Activated T-helper 1 cell treated with anti-CD3 and anti-CD28 coated beads, Interleukin-12 subunit alpha, Interleukin-12 subunit beta, Interleukin-2, Interleukin-4 antibody, amounts not matched to agents 30 ng/mL and 10 ng/mL and 1 ng/mL, durations not matched to agents 14 hours and 24 hours and 36 hours (primary cell): ENCODE measurements at places on chromosomes 2 and 18.

DNA sequence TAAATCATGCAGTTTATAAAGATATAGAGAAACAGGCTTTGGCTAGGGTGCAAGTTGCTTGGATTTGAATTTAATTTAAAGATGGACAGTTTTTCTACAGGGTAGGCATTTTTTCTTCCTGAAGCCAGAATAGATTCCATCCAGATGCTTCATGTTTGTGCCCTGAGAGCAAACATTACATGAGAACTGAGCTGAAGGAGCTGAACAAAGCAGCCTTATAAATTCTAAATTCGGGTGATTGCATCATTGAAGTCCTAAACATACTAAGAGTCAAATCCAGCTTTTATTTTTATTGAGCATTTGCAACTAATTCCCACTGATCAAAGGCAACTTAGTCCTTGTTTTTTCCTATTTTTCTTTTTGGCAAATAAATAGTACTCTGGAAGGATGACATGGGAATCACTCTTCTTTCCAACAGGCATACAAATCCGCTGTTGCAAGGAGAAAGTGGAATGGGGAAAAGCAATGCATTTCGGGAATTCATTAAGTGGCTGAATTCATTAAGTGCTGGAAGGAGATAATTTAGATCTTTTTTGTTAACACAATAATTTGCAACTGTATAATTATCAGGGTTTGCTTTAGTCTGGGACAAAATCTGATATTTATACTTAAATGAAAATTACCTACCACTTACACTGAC lies 828.0 kb downstream of the SLC4A3 start:
- DNase-seq: no peak

DNA sequence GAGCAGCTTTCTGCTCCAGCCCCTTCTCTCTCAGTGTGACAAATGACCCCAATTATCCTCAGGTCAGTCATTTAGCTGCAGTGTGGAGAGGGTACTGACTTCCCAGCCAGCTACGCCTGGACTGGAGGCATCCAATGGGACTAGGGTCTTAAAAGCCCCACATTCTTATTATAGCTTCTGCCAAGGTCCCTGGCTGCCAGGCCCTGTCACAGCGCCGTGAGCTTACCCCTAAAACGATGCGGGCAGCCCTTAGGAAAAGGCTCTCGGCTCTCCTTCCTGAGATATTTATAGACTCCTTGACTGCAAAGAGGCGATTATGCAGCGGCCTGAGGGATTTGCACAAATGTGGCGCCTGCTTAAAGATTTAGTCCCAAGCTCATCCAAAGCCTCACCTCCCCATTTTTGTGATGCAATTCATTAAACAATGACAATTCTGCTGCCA lies 69.2 kb upstream of the EDAR start:
- DNase-seq: no peak

DNA sequence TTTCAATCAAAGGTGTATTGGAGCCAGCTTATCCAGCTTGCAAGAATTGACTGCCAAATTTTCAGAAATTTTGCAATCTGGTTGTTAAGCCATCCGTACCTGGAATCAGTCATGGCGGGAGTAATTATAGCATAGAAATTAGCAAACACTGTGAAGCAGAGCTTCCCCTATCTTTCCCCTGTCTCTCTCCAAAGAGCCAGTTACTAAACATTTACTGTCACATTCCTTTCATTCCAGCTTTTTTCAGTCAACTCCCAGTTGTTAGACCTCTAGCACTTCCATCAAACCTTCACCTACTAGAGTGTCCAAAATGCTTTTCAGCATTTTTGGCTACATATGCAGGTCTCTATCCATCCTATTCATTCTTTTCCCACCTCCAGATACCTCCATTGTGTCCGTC lies 137.4 kb downstream of the MC4R start:
- no peak for DNase-seq

DNA sequence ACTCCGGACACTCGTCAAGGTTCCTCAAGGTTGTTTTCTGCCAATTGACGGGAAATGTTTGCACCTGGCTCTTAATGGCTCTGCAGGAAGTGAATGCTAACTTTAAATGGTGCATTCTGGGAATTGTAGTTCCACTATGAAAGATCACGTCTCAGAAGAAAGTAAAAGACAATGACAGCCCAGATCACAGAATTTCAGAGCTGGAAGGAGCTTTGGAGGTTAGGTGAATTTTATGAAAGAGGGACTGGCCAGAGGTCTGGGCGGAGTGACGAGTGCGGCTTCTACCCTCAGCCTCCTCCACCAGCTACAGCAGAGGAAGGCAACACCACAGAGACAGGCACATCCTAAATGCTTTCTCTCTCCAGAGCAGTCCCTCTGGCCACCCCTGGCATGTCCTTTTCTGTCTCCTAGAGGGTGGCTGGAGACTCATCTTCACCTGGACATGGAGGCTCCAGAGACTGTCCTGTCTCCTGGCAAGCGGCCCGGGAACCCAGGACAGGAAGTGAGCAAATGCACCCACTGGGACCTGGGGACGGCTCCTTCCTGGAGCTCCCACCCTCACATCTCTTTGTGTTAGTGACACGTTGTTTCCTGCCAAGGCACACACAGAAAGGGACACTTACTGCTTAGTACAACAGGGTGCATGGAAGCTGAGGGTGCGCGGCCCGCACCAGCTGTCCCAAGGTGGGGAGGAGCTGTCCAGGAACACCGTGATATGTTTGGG lies 19.4 kb downstream of the THAP4 start:
- peak; percentile 31 for DNase-seq

GRCh38 chr2:30272761-30273573 lies 41.6 kb downstream of the LBH start:
- no peak for DNase-seq

DNA sequence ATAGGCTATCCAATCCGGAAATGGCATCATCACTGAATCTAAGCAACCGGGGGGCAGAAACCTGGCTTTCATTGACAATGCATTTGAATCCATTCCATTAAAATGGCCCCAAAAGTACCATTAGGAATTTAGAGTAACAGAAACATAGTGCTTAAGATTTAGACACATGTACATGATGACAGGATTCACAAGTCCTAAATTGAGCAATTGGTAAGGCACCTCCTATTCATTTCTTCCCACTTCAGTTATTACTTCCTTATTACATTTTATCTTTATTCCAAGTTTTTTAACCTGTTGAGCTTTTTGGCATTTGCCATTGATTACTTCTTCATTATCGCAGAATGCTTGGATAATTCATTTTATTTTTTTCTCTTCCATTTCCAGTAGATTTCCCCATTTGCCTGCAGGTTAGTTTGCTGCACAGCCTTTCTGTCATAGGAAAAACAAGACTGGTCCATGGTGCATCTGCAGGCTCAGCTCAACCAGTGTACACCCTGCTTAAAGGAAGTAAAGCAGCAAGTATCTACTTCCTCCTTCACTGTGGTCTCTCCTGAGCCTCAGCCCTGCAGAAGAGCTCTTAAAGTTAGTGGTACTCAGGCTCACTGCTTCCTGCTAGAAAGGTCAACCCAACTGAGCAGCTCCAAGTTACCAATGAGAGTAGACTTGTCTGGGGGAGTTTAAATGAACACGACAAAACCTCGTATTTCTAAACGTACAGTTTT lies 89.2 kb downstream of the DOCK10 start:
- DNase-seq: peak; percentile 34

DNA sequence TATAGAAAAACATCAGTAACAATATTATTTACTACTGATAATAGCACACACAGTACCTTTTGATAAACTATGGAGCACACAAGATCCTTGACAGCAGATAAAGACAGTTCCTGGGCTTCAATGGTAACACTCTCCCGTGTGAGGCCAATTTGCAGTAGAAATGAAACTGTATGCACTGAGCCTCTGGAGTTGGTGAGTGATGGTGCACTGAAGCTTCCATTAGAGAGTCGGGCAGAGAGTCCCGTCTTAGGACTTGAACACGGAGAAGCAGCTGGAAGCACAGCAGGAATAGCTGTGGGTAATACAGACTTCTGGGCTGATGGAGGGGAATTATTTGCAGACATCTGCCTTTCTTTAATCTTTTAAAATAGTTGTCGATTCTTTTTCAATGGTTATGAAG lies 8.5 kb downstream of the PRKD3 start:
- no peak for DNase-seq

GRCh38 chr2:223554923-223555322 lies 47.2 kb downstream of the SCG2 start:
- DNase-seq: no peak

GRCh38 chr18:65790604-65791003 lies 39.8 kb downstream of the CDH7 start:
- DNase-seq: no peak

- DNase-seq: no peak
These were observed 154.7 kb downstream of the SOX11 start for GRCh38 chr2:5846881-5847280.

DNA sequence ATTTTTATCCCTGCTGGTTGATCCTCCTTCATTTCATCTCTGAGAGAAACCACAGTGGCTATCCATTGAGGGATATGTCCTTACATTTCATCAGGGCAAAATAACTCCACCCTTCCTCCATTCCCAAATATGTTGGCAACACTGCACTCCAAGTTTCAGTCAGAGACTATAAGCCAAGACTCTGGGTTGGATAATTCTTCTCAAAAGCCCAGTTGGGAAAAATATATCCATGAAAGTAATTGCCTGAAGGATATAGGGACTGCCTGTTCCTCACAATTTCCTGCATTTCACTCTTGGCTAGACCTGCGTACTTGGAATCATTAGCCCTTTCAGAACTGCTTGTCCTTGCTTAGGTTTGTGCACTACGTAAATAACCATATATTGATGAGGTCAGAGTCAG lies 27.9 kb upstream of the EPB41L3 start:
- no peak for DNase-seq

- no peak for DNase-seq
These were observed 65.5 kb upstream of the HK2 start for GRCh38 chr2:74768401-74768914.

DNA sequence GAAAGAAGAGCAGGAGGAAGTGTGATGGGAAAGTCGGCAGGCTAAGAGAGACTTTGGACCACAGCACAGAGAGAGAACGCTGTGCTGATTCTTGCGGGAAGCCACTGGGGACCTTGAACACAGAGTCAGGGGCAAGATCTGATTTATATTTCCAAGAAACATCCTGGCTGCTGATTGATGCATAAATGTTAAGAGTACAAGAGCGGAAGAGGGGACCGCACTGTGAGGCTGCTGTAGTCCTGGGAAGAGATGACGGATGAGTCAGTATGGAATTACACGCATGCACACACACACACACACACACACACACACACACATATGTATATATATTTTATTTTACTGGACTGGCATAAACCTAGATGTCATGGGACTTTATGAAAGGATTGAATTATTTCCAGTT lies 865.6 kb upstream of the ID2 start:
- no peak for DNase-seq

DNA sequence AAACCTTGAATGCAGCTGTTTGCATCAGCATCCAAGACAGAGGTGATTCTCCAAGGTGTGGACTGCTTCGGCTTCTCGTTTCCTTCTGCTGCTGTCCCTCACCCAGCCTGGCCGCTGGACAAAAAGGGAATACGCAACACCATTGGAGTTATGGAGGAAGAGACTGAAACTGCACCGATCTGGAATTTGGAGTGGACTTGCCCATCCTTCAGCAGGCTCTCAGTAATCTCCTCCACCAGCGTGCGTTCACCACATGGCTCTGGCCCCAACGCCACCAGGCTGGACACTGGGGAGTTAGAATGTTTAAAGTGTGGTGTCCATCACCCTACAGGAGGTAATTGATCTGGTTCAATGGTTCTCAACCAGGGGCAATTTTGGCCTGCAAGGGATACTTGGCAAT lies 41.4 kb upstream of the ID2 start:
- no peak for DNase-seq

DNA sequence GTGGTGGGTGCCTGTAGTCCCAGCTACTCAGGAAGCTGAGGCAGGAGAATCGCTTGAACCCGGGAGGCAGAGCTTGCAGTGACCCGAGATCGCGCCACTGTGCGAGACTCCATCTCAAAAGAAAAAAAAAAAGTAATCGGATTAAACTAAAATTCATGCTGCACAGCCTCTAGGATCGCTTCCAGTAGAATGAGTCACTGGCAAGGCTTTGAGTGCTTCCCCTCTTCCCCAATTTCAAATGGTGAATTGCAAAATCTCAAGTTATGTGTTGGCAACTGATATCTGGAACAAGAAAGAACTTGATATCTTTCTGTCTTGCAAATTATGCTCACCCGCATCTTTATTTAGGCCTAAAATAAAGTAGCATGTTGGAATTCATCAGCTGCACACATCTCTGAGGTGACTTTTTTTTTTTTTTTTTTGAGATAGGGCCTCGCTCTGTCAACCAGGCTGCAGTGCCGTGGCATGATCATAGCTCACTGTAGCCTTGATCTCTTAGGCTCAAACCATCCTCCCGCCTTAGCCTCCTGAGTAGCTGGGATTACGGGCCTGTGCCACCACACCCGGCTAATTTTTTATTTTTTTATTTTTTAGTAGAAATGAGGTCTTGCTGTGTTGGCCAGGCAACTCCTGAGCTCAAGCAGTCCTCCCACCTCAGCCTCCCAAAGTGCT lies 12.7 kb downstream of the TTC39C start:
- no peak for DNase-seq

DNA sequence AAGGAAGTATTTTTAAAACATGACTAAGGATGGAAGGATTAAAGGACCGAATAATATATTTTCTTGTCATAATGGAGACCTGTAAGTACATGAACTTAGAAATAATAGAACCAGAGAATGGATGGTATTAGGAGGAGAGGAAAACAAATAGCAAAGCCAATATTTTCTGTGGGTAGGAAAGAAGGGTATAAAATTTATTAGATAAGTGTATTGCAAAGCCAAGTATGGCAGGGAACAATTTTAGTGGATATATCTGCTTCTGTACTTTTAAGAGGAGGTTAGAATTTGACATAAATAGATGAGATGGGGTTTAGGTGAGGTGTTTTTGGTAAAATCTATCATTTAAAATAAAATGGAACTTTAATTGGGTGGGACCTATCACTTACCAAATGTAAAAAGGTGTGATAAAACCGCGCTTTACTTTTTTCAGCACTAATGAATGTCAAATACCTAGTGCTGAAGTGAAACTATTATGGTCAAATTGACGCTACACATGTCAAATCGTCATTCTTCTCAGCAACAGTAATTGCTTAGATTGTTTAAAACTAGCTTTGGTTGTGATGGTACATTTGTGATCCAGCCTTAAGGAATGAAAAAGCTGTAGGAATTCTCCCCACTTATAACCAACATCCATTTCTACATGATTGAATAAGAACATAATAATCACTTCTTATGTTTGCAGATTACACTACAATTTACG lies 78.1 kb upstream of the ZEB2 start:
- no peak for DNase-seq

- no peak for DNase-seq
These were observed 216.8 kb downstream of the UBE2E3 start for GRCh38 chr2:181197140-181197760.
